ENCODE measurements at places on chromosomes 13 and 19.

DNA sequence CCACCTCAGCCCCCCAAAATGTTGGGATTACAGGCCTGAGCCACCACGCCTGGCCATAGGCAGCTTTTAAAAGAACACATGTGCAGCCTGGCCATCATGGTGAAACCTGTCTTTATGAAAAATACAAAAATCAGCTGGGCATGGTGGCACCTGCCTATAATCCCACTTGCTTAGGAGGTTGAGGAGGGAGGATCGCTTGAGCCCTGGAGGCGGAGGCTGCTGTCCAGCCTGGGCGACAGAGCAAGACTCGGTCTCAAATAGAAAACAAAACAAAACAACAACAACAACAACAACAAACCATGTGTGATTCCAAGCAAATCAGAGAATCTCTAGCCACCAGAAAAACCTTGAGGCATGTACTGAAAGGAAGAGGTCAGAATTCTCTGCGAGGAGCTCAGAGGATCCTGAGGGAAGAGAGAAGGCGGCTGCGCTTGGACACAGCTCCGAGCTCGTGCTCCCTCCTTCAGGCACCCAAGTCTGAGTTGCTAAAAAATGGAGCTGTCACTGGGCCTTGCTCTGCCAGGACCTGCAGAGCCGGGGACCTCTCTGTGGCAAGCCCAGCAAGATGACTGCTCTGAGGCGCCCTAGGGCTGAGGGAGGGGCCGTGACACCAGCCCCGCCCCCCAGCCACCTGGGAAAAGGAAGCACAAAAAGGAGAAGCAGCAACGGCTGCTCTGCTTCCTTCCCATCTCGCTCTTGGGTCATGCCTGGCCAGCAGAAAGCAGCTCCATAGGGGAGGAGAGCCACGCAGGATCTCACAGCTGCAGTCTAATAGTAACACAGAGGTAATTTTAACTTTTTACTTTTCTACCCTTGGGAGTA is at the start of gene ARL11:
Gene ARL11 (plus strand): TSS at position 677 of the 822 bp plus-strand sequence. CDS start 1,941 bp downstream, outside the sequence.
- peak; percentile 57 for DNase-seq

- no peak for DNase-seq
Measured at GRCh38 chr19:54470991-54471782, 1.9 kb downstream of the CDC42EP5 start.

DNA sequence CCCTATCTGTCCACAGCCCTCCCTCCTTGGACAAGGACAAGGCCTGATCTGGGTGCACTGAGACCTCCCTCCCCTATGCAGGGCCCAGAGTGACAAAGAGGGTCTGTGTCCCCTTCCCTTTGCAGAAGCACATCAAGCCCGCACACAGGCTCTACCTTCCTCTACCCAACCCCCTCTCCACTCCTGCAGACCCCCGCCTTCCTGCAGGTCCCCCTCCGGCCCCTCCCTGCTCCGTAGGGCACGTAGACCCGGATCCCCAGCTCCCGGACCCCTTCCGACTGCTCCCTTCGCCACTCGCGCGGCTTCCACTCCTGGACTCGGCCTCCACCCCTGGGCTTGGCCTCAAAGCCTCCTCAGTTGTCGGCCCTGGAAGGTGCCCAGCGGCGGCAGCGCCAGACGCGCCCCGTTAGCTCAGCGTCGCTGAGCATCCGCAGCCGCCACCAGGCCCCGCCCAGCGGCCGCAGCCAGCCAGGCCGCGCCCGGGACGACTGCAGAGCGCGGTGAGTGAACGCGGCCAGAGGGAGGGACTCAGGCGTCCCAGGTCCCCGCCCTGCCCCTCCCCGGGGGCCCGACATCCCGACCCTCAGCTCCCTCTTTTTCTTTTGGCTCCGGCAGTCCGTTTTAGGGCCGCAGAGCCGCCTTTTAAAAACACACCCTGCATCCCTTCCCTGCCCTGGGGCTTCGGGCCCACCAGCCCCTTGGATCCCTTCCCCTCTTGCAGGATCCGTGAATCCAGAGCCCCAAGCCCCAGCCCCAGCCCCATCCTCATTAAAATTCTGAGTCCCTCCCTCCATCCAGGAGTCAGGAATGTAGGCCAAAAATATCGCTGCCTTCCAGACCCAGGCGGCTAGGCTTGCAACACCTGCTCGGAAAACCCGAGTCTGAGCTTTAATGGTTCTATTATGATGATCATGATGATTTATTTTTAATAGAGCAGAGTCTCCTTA is 1.5 kb upstream of the MYADM start:
- DNase-seq: peak; percentile 73

DNA sequence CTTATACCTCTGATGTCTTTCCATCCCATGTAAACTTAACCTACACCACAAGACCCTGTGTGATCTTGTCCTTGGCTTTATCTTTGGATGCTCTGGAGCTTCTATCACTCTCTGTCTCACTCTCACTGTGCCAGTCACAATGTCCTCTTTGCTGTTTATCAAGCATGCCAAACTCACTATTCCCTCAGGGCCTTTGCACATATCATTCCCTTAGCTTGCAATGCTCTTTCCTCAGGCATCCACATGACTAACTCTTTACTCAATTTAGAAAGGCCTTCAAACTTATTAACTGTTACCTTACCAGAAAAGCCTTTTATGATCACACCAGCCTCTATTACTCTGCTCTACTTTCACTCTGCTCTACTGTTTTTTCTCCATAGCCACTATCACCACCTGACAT is 354.1 kb downstream of the RFC3 start:
- no peak for DNase-seq

DNA sequence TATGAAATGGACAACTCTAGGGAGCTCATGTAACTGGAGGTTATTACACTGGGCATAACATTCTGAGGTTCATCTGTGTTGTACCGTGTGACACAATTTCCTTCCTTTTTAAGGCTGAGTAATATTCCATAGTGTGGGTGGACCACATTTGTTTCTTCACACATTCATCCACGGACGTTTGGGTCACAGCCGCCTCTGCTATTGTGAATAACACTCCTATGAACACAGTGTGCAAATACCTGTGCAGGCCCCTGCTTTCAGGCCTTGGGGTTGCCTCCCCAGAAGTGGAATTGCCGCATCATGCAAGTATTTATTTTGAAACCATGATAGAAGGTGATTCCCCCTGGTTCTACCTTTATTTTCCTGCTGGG is 63.4 kb upstream of the MCF2L start:
- DNase-seq: no peak

Data from activated T-cell treated with anti-CD3 and anti-CD28 coated beads, Interleukin-2, amount 50 U/mL, for 72 hours (primary cell).